Activated T-helper 17 cell treated with anti-CD3 and anti-CD28 coated beads, Interleukin-2, amount 50 U/mL, for 72 hours (primary cell): ENCODE measurements at places on chromosomes 12 and 14. TPM values are rescaled to one million over a fixed set of nuclear protein-coding genes. Genes with fewer than 3 reads are reported as not detected.

GRCh38 chr14:22563987-22564386, 25.0 kb downstream of the DAD1 start:
- ATAC-seq: peak; percentile 20

DNA sequence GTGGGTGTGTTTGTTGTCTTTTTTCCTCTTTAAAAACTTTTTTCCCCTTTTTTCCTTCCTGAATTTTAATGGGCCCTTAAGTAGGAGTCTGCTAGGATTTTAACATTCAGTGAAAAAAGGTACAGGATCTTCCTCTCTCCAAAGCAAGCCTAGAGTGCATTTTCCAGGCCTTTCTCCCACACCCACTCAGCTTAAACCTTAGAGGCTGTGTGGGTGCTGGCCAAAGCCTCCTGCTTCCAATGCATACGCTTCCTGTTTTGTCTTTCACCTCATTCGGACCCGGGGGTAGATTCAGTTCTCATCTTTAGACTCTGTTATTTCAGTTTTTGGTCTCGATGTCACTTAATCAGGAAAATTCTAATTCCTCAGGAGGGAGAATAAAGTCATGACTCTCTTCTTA, 51.2 kb downstream of the TMEM30B start:
- ATAC-seq: no peak

DNA sequence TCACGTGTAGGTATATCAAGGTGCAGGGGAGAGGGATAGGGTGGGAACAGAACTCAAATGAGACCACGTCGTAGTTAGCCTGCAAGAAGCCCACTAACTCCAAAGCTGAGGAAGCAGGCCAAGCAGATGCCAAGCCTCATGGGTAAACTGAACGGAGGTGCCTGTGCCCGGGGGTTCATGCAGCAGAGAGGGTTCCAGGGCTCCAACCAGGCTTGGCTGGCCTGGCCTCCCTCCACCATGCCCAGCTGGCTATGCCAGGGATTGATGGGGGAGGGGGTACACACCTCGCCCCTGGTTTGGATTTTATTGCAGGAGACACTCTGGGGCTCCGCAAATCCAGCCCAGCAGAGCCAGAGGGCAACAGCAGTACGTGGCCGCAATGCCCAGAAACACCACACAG, 27.3 kb downstream of the PXN start:
- no peak for ATAC-seq

DNA sequence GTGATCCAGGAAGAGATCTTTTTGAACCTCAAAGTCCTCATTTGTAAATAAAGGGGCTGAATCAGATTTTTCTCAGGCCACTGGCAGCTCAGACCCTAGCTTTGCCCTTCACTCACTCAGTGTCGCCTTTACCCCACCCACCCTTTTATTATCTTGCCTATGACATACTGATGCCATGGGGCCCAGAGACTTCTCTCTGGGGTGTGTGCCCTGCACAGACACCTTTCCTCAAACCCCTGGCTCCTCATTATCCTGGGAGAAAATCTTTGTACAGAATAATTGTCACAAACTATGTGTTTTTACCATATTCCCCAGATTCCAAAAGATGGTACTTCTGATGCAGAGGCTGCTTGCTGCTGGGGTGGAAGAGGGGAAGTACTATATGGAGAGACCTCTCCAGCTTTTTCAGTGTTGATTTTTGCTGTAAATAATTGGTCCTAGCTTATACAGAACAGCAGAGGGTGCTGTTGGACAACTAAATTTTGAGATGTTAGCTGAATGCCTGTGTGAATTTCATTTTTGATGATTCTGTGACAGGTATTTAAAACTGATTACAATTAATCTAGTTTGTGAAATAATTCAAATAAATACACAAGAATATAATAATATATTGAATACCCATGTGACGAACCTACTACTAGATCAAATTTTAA, 53.9 kb upstream of the DCD start:
- peak; percentile 35 for ATAC-seq

The PIWIL1 gene
- not detected for total RNA-seq

DNA sequence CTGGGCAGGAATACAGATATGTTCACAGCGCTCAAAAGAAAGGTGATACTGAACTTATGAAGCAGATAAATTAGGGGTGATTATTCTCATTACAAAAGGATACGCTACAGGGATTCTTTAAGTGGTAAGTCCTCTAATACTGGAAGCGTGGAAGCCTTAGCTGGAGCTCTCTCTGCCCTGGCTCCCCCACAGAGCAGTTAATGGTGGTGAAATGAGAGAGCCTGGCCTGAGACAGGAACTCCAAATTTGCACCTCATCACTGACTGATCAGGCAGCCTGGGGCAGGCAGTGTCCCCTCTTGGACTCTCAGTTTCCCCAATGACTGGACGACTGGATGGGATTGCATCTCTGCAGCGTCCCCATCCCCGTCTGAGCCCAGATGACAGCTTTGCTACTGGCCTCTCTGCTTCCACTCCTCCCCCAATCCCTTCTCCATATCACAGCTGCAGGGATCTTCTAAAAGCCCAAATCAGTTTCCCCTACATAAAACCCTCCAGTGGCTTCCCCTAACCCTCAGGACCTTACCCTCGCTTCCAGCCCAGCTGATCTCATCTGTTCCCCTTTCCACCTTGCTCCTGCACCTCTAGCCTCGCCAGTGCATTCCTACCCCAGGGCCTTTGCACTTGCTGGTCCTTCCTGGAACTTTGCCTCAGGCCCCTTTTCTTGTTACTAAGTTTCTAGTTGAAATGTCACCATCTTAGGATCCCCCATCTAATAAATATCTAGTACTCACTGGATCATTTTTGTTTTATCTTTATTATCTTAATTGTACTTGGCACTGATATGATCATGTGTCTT, 171.7 kb upstream of the LHX5 start:
- ATAC-seq: no peak

The CISTR gene
- total RNA-seq: not detected

DNA sequence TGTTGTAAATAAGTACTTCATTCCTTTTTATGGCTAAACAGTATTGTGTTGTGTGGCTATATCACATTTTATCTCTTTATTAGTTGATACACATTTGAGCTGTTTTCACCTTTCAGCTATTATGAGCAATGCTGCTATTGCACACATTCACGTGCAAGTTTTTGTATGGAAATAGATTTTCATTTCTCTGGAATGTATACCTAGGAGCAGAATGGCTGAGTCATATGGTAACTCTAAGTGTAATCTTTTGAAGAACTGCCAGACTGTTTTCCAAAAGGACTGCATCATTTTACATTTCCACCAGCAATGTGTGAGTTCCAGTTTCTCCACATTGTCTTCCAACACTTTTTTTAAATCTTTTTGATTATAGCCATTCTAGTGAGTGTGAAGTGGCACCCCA, 134.0 kb downstream of the SRGAP1 start:
- no peak for ATAC-seq

GRCh38 chr14:103949131-103949790, 6.9 kb upstream of the RD3L start:
- no peak for ATAC-seq

GRCh38 chr14:51224551-51224950, 15.5 kb upstream of the TMX1 start:
- no peak for ATAC-seq

The RASSF9 gene
- total RNA-seq: not detected

- no peak for ATAC-seq
These were observed 163.4 kb downstream of the DPF3 start for GRCh38 chr14:72730468-72730867.

DNA sequence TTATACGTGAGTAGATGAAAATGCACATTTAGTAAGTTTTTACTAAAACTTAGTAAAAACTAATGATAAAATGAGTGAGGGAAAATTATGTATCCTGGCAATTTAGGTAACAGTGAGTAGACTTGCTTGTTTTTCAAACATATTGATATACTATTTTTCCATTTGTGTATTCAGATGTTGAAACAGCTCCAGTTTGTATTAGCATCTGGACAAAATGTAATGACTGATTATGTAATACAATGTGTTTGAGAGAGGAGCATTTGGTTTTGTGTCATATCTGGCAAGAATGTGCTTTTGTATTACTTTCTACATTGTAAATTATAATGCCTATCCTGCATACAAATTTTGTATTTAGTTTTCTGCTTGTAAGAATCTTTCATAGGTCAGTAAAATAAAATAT, 5.6 kb downstream of the CNOT2 start:
- ATAC-seq: no peak

- no peak for ATAC-seq
These were observed 800.5 kb downstream of the LRFN5 start for GRCh38 chr14:42407153-42407552.

- ATAC-seq: no peak
These were observed 4.5 kb upstream of the DNAH10 start for GRCh38 chr12:123757561-123757960.

The FAM186B gene
- total RNA-seq: not detected

The YBX3 gene
- 81.0 TPM for total RNA-seq

GRCh38 chr12:96395236-96395635, 5.0 kb downstream of the CDK17 start:
- ATAC-seq: no peak

DNA sequence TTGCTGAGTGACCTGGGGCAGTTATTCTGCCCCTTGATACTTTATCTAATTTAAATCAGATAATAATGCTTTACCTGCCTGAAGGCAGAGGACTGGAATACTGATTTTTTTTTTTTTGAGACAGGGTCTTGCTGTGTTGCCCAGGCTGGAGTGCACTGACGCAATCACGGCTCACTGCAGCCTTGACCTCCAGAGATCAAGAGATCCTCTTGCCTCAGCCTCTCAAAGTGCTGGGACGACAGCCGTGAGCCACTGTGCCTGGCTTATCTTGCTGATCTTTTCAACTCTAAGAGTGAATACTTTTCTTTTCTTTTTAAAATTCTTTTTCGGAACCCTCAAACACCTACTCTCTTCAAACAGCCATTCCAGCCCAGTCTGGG, 699 bp upstream of the B4GALNT3 start:
- ATAC-seq: no peak

DNA sequence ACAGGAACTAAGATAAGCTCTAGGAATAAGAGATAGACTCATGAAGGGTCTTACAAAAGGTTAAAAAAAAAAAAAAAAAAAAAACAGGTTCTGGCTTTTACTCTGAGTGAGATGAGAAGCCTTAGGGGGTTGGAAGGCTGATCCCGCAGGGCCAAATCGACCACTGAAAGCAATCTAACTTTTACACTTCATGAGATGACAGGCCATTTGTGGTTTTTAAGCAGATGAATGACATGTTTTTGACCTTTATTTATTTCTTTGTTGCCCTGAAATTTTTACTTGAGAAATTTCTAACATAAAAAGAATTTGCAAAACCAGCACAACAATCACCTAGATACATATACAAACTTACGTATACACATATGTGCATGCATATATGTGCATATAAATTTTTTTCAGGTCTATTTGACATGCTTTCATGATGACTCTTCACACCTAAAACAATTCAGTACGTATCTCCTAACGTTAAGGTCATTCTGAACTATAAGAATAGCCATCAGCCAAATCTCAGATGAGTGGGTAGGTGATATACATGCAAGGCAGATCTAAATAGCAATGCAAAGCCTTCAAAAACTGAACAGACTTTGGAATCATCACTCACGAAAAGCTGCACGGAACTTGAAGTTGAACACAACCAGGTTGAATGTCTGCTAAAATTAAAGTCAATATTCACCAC, 87.0 kb downstream of the R3HDM2 start:
- peak; percentile 76 for ATAC-seq

DNA sequence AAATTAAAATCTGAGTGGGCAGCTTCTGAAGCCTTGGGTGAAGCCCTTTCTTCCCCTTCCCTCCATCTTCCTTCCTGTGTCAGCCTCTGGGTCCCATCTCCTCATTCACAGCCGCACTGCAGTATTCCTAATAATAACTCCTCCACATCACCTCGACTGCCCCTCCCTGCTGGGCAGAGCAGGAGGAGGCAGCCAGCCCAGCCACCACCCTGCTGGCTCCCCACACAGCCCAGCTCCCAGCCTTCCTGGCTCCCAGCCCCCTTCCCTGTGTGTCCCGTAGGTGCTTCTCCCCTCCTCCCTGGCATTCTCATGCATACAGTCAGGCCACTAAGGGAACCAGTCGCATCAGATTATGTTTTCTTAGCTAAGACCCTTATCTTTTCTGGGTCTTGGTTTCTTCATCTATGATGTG, 3.7 kb downstream of the IFFO1 start:
- no peak for ATAC-seq

DNA sequence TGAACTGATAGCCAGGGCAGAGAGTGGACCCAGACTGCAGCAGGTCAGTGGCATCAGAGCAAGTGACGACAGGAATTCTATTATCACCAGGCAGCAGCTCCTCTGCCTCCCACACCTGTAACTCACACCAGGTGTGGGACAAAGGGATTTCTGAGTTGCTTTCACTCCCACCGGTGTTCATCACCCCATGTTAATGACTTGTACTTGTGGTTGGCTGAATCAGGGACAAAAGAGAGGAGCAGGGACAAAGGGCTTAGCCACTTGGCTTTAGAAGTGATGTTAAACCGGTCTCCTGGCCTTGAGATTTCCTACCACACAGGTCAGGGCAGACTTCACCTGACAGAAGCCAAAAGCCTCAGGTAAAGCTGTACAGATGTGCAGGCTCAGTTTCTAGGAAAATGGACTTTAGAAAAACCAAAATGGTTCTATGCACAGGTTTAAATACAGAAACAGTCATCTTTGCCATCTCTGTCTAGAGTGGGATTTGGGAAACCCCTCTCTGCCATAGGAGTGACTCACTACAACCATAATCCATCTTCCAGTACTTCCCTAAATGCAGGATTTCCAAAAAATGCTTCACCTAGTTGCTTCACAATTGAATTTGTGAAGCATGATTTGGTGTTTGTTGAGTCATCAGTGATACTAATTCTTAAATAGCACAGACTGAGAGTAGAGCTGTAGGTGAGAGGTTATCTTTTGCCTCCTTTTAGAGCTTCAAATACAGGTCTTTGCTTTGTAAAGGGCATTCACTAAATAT, 158.5 kb downstream of the PRKCH start:
- ATAC-seq: peak; percentile 31

GRCh38 chr12:102406033-102406584, 74.3 kb downstream of the IGF1 start:
- ATAC-seq: no peak

GRCh38 chr12:96014943-96015599, 18.9 kb upstream of the HAL start:
- ATAC-seq: no peak

- ATAC-seq: no peak
These were observed 756 bp downstream of the RNASE7 start for GRCh38 chr14:21042918-21043317.

The PAWR gene
- total RNA-seq: 1.2 TPM

The KCNMB4 gene
- 1.3 TPM for total RNA-seq

GRCh38 chr12:17334784-17335183, 728.8 kb upstream of the LMO3 start:
- no peak for ATAC-seq

DNA sequence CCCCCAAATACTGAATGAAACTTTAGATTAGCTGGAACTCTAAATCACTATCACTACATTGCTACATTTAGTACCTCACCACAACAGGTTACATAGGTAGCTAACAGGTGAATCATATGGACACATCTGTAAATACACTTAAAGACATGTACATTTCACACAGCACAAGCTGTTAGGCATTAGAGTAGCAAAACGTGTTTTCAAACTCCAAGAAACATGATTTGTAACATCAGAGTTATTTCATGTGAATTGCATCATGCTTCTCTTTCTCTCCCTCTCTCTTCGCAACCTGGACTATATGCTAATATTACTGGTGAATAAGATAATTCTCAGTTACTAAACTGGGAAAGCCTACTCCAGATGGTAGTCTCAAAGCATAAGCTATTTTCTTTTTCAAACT, 4.3 kb downstream of the SEL1L start:
- ATAC-seq: no peak

- no peak for ATAC-seq
These were observed 56.3 kb downstream of the NIN start for GRCh38 chr14:50774542-50775267.

The RGS6 gene
- total RNA-seq: 1.6 TPM

The IRF9 gene
- total RNA-seq: 106 TPM
